ENCODE measurements at places on chromosomes 5 and 9.

- no peak for DNase-seq
These were observed 52.9 kb upstream of the VCAN start for GRCh38 chr5:83418356-83419321.

- DNase-seq: no peak
These were observed 44.7 kb upstream of the IL17B start for GRCh38 chr5:149423794-149424268.

GRCh38 chr5:8913522-8913921 lies 632.4 kb downstream of the SEMA5A start:
- DNase-seq: no peak

- DNase-seq: peak; percentile 9
These were observed 243.6 kb downstream of the DENND1A start for GRCh38 chr9:123686131-123686828.

DNA sequence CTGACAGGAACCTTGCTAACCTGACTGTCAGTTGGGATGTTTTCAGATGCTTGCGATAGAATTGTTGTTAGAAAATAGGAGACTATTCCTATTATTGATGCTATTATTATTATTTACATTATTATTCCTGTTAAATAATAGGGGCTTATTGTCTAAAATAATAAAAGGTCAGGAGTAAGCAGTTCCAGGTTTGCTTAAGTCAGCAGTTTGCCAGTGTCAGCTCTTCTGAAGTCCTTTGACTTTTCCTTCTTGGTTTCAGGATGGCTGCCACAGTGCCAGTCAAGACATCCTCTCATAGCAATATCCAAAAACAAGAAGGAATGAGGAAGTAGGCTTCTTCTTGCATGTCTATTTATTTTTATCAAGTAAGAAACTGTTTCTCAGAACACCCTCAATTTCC lies 141.7 kb upstream of the MARCHF11 start:
- DNase-seq: no peak

DNA sequence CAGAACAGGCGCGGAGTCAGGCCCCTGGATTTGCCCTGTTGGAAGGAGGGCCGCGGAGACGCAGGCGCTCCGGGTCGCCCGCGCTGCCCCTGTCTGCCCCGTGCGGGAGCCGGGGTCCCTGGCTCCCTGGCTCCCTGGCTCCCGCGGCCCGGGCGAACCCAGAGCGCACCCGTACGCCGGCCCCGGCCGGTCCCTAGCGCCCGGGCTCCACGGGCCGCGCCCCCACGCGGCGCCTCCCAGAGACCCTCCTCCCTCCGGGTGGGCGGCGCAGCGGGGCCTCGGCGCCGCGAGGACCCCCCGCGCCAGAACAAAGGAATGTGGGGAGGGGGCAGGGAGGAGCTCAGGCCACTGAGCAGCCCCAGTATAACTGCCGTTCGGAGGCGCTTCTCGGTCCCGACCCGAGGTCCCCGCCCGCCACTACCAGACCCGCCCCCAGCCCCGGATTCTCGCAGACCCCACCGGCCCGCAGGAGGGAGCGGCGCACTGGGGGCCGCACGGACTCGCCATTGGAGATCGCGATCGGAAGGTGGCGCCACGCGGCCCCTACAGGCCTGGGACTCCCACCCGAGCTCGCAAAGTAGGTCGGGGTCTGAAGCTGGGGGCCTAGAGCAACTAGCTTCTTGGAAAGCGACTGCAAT lies 2.4 kb downstream of the NFIL3 start:
- DNase-seq: no peak

- DNase-seq: no peak
These were observed 269.6 kb downstream of the CEMIP2 start for GRCh38 chr9:71498691-71499090.

- no peak for DNase-seq
These were observed 600.4 kb downstream of the CCDC171 start for GRCh38 chr9:16153221-16153620.

GRCh38 chr5:180140079-180140554 lies 68.6 kb upstream of the RNF130 start:
- DNase-seq: no peak

- peak; percentile 19 for DNase-seq
These were observed 403.5 kb upstream of the ST8SIA4 start for GRCh38 chr5:101306391-101307137.

DNA sequence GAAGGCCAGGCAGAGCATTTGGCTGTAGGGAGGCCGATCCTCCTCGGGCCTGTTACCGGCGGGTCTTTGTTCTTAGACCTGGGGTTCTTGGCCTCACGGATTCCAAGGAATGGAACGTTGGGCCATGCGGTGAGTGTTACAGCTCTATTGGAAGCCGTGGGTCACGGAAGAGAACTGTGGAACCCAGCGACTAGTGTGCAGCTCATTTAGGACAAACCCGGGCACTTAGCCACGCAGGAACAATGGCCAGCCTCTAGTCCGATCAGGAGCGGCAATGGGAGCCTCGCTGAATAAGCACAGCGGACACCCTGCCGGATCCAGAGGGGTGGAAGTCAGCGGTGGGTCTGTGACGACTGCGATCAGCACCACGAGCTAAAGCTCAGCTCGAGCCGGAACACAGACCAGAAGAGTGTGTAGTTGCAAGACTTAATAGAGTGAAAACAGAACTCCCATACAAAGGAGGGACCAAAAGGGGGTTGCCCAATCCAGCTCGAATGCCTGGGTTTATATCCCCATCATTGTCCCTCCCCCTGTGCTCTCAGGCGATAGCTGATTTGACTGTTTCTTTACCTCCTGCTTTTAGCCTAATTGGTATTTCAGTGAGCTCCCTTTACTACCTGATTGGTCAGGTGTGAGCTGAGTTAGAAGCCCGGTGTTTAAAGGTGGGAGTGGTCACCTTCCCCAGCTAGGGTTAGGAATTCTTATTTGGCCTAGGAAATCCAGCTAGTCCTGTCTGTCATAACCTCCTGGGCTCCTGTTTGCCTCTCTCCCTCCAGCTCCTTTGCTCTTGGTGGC lies 53.7 kb upstream of the RPL26L1 start:
- no peak for DNase-seq

DNA sequence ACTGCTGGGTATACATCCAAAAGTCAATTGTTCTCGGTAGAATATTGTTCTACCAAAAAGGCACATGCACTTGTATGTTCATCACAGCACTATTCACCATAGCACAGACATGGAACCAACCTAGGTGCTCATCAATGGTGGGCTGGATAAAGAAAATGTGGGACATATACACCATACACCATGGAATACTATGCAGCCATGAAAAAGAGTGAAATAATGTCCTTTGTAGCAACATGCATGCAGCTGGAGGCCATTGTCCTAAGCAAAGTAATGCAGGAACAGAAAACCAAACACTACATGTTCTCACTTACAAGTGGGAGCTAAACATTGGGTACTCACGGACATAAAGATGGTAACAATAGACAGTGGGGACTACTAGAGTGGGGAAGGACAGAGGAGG lies 145.5 kb downstream of the APBA1 start:
- no peak for DNase-seq

GRCh38 chr5:36535859-36536615 lies 70.4 kb upstream of the SLC1A3 start:
- no peak for DNase-seq

DNA sequence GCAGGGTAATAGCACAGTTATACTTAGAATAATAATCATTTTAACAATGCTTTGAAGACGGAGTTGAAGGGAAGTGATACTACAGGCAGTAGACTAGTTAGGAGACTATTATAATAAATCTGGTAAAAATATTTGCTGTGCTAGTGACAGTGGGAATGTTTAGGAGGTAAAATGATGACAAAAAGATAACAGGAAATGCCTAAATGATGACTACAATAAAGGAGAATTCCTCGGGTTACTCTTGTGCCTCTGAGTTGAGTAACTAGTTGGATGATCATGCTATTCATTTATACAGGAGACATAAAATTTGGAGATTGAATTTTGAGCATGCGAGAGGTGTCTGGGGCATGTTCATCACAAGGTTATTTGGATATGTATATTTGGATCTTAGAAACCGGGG lies 32.2 kb upstream of the PAM start:
- DNase-seq: no peak

DNA sequence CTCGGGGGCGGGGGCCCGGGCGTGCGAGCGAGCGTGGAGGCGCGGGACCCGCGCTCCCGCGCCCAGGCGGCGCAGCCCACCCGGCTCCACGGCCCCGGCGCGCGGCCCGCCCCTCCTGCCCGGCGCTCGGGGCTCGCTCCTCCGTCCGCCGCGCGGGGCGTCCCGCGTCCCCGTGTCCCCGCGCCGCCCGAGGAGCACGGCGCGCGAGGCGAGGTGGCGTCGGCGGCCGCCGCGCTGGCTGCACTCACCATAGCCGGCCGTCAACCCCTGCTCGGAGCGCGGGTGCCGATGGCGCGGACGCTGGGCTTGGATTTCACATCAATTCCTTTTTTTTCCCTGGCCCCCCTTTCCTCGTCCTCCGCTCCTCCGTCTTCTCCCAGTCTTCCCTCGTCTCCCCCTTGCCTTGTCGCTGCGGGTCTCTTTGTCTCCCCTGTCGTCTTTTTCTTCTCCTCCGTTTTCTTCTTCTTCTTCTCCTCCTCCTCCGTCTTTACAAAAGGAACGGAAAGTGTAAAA lies 494 bp downstream of the PTCH1 start:
- no peak for DNase-seq

- DNase-seq: no peak
These were observed 90.7 kb upstream of the FSTL4 start for GRCh38 chr5:133702791-133703770.

DNA sequence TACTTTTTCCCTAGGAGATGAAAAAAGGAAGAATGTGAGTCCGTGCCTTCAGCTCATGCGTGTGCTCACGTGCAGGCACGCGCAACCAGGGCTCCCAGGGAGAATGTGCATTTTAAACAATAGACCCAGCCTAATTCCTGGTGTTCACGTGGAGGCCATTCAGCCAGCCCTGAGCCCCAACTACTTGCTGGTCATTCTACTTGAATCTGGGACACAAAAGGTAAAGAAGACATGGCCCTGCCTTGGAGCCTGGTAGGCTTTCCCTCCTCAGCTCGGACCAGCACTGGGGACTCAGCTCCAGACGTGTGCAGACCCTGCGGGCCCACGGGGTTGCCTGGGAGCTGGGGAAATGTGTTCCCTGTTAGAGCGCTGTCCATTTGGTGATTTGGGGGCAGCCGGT lies 125.5 kb downstream of the MVB12B start:
- no peak for DNase-seq

DNA sequence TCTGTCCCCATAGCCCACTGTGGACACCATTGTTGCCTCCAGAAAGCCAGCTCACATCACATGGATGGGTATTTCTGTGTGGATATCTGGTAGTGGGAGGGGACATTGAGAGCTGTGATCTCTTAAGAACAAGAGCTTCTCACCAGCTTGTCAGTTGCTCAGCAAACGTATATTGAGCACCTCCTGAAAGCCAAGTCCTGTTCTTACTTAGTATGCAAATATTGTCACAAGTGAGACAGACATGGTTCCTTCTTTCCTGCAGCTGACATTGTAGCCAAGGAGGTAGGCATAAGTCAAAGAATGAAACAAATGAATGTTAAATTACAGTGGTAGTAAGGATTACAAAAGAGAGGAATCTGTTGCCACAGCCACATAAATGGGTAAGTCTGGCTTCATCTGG lies 3.8 kb downstream of the TCOF1 start:
- DNase-seq: no peak

GRCh38 chr9:32571969-32572899 lies 725 bp downstream of the NDUFB6 start:
- DNase-seq: peak; percentile 51

GRCh38 chr5:159893040-159893695 lies 23.1 kb upstream of the ADRA1B start:
- no peak for DNase-seq

- DNase-seq: peak; percentile 77
These were observed 51.2 kb upstream of the GGTA1 start for GRCh38 chr9:121550569-121551512.

- DNase-seq: no peak
These were observed 645.2 kb upstream of the COX7C start for GRCh38 chr5:85972539-85972938.

DNA sequence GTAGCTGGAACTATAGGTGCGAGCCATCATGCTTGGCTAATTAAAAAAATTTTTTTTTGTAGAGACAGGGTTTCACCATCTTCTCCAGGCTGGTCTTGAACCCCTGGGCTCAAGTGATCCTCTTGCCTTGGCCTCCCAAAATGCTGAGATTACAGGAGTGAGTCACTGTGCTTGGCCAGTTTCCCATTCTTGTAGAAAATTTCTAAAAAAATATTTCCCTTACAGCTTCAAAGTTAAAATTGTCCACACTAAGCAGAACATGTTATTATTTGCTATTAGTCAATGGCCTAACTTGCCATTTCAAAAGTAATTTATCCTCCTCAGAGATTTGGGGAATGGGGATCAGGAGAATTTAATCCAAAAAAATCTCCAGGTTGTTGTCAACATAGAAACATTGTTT lies 40.1 kb downstream of the SLC38A9 start:
- no peak for DNase-seq

DNA sequence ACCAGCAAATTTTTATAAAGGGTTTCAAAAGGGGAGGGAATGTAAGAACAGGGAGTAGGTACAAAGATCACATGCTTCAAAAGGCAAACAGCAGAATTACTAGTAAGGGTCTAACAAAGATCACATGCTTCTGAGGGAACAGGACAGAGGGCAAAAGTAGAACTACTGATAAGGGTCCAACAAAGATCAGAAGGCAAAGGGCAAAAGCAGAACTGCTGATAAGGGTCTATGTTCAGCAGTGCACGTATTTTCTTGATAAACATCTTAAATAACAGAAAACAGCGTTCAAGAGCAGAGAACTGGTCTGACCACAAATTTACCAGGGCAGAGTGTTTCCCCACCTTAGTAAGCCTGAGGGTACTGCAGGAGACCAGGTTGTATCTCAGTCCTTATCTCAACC lies 469.5 kb upstream of the PIK3R1 start:
- DNase-seq: no peak

GRCh38 chr9:121852651-121853616 lies 201.5 kb downstream of the DAB2IP start:
- peak; percentile 29 for DNase-seq

DNA sequence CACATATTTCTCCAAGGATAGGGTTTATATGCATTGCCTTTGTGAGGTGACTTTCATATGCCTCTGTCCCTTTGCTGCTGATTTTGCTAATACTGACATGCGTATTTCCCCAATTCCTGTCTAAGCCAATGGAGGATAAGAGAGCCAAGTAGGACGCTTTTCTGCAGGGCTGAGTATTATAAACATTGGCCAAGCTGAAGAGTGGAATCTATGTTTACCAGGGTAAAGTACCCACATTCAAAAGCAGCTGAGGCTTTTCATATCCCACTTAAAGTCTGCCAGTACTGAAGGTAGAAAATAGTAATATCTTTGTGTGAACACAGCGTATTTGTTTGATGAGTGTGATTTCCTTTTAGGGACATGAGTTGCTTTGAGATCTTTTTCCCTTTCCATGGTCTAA lies 128.8 kb upstream of the GPR151 start:
- peak; percentile 43 for DNase-seq

- no peak for DNase-seq
These were observed 1009.5 kb upstream of the WWC1 start for GRCh38 chr5:167281925-167282324.

- DNase-seq: no peak
These were observed 259.0 kb downstream of the IRX2 start for GRCh38 chr5:2492476-2492875.

DNA sequence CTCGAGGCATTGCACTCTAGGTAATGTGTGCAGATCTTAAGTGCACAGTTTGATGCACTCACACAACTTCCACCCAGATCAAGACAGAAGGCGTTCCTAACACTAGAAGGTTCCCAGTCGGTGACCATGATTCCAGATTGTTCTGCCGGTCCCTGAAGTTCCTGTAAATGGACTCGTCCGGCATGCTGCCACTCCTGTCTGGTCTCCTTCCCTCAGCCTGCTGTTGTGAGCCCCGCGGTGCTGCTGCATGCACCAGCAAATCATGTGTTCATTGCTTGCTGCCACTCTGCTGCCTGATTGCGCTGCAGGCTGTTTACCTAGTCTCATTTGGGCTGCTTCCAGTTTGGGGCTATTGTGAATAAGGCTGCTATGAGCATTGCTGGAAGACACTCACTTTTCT lies 11.5 kb downstream of the STKLD1 start:
- no peak for DNase-seq

Measured in NCI-H446 (cell line).